ENCODE measurements at places on chromosomes 12 and 14.

- no peak for DNase-seq
Measured at GRCh38 chr14:93527203-93527607, 96.5 kb downstream of the UNC79 start.

DNA sequence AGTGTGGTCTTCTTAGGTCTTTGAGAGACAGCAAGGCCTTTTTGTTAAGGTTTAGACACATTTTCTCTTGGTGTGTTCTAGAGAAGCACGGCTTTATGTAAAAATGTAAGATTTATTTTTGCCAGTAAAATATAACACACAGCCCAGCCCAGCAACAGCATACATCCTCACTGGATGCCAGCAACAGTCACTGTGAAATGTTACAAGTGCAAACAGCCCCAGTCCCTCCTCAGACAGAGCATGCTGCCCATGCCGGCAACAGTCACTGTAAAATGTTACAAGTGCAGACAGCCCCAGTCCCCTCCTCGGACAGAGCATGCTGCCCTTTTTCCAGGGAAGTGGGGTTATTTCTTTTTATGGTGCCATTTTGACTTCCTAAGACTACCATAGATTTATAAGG, 207.6 kb downstream of the CHST11 start:
- DNase-seq, result no peak

- DNase-seq, result no peak
Measured at GRCh38 chr14:90388437-90388836, 8.4 kb upstream of the CALM1 start.

DNA sequence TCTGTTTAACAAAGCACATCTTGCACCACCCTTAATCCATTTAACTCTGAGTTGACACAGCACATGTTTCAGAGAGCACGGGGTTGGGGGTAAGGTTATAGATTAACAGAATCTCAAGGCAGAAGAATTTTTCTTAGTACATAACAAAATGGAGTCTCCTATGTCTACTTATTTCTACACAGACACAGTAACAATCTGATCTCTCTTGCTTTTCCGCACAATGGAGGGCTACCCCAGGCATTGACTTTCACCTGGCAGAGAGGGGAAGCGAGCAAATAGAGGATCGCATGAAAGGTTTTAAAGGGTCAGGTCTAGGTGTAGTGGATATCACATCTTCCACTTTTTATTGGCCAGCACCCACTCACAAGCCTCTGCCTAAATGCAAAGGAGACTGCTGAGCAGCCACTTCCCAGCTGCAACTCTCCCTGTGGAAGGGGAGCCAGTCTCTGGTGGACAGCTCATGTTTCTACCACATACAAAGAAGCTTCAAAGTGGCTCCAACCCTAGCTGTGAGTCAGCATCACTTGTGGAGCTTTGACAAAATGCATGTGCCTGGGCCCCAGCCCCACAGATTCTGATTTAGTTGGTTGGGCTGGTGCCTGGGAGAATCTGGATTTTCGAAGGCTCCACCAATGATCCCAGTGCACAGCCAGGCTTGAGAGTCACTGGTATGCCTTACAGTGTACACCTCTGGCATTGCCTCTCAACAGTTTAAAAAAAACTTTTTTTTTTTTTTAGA, 7.2 kb upstream of the FNTB start:
- no peak for DNase-seq

- no peak for DNase-seq
Measured at GRCh38 chr12:98123021-98123461, 392.3 kb upstream of the TMPO start.

GRCh38 chr12:104702565-104703139, 245.9 kb downstream of the CHST11 start:
- no peak for DNase-seq
